ENCODE measurements at places on chromosomes 16 and 17.

GRCh38 chr17:79788989-79789942 lies 7.6 kb downstream of the CBX8 start:
- no peak for DNase-seq

DNA sequence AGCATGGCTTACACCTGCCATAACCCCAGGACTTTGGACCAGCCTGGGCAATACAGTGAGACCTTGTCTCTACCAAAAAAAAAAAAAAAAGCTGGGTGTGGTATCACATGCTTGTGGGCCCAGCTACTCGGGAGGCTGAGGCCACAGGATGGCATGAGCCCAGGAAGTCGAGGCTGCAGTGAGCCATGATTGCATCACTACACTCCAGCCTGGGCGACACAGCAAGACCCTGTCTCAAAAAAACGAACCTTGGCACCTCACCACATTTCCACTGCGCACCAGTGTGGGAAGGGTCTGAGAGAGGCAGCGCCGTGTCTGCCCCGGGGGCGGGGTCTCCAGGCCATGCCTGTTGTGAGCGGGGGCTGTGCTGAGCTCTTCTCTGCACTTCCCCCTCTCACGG lies 6.3 kb downstream of the ACSF3 start:
- DNase-seq: no peak

DNA sequence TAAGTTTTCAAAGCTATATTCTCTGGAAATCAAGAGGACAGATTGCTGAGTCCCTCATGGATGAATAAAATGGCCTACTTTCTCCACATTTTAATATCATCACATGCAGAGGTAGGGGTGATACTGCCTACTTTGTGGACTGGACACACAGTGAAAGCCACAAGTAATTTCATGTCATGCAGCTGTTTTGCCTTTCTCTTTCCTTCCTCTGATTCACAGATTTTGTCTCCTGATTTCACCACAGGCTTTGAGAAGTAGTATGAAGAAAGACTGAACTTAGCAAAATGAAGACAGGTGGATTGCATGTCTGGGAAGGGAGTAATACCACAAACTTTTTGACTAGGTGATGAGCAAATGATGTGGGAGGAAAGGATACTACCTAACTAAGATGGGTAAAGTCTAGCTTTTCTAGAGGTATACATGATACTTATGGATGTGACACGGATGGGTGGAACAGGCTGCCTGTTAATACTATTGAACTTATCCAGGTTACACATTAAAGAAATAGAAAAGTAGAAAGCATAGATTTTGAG lies 478.4 kb upstream of the GOT2 start:
- no peak for DNase-seq

DNA sequence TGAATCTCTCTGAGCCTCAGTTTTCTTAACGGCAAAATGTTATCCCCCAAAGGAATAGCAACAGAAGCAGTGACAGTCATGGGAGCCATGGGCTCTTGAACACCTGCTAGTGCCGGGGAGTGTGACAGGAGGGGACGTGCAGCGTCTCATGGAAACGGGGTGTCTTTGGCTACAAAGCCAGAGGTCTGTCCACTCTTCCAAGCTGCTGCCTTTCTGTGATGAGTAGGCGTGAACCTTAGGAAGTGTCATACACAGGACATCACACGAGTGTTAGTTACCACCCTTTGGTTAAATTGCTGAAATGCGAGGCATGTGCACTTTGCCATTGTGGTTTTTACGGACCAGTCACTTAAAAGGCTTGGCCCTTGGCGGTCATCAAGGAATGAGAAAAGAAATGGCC lies 93.4 kb downstream of the IRF8 start:
- no peak for DNase-seq

GRCh38 chr17:68326681-68327080 lies 35.4 kb downstream of the ARSG start:
- DNase-seq: no peak

- DNase-seq: no peak
Observed at GRCh38 chr16:31025339-31025738, 8.0 kb upstream of the STX4 start.

GRCh38 chr17:8210761-8211458 lies 535 bp upstream of the AURKB start:
- DNase-seq: no peak

DNA sequence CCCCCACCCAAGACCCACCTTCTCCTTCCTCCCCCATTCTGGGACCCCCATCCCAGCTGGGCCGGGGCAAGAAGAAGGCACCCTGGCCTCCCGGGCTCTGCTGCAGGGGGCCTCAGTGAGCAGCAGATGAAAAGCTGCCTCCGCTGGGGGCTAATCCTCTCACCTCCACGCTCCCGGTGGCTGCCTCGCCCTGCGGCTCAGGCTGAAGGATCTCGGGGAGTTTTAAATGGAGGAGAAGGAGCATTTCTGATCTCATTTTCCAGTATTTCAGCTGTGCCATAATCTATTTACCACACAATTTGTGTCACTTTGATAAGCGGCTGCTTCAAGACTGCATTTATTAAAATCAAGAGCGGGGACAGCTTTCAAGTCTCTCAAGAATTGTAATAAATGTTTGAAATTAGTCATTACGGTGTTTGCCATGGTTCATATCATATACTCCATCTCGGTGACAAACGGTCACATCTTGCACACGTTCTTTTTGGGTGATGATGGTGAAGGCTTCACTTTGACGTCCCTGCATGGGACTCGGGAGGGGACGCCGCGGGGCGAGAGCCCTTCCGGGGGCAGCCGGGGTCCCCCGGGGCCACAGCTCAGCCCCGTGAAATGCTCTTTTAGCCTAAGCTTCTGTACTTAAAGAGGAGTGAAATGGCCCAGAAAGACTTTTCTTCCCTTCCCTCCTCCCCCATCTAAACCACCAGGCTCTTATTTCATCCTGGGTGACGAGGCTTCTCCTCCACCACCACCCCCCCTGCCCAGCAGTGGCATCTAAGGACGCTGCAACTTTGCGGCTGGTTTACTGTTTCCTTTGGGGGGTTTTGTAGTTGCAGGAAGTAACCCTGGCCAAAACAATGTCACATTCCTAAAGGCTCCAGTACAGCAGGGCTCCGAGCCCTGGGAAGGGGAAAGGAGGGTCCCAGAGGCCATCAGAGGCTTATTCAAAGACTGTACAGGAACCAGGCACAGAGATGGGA lies 313.1 kb upstream of the TNRC6C start:
- DNase-seq: peak; percentile 33

Data from stimulated activated CD8-positive, alpha-beta memory T cell treated with anti-CD3 and anti-CD28 coated beads, Interleukin-7, amount 100 ng/mL, for 24 hours (primary cell).